ENCODE measurements at places on chromosomes 16 and 17. TPM values are rescaled to one million over a fixed set of nuclear protein-coding genes. Genes with fewer than 3 reads are reported as not detected.

CETP gene
- 1.5 TPM for total RNA-seq

TOX3 gene
- not detected for total RNA-seq

MYL4 gene
- total RNA-seq, result not detected

ATAD5 gene
- total RNA-seq, result 3.6 TPM

CRHR1 gene
- not detected for total RNA-seq

SMTNL2 gene
- total RNA-seq, result not detected

ANKRD40CL gene
- not detected for total RNA-seq

DOC2A gene
- 0.76 TPM for total RNA-seq
